Lower lobe of right lung (tissue), 2 donors: ENCODE measurements at places on chromosomes 4 and X. TPM values are rescaled to one million over a fixed set of nuclear protein-coding genes. Genes with fewer than 3 reads are reported as not detected.

Gene MMAA
- 7.8 TPM for total RNA-seq

Gene TEX13D
- not detected for total RNA-seq

Gene ITM2A
- 58.5 TPM for total RNA-seq

Gene GPM6B
- total RNA-seq: 21.6 TPM

Gene TMEM150C
- total RNA-seq: 6.9 TPM

Gene APBB2
- 59.3 TPM for total RNA-seq

Gene CXCL8
- total RNA-seq: 6.2 TPM

Gene C4orf50
- 0.09 TPM for total RNA-seq

Gene TEX13A
- not detected for total RNA-seq

Gene ASB12
- not detected for total RNA-seq

Gene F8A2
- total RNA-seq: not detected

Gene KLHL2
- total RNA-seq: 37.7 TPM

Gene NOX1
- not detected for total RNA-seq

Gene UCP1
- not detected for total RNA-seq

Gene CHRDL1
- 60.6 TPM for total RNA-seq

Gene ARHGAP24
- total RNA-seq: 28.7 TPM

Gene UGT2B17
- total RNA-seq: 0.18 TPM

Gene ARHGAP6
- total RNA-seq: 16.7 TPM

Gene GAB3
- 17.4 TPM for total RNA-seq

Gene MTHFD2L
- 11.0 TPM for total RNA-seq

Gene MAD2L1
- 2.2 TPM for total RNA-seq

Gene ASB5
- not detected for total RNA-seq

Gene TRIM2
- 32.6 TPM for total RNA-seq

Gene WDR19
- 40.1 TPM for total RNA-seq

Gene L1CAM
- total RNA-seq: 1.6 TPM

Gene SSX3
- total RNA-seq: not detected

Gene EXOC1
- total RNA-seq: 35.9 TPM

Gene TMEM271
- not detected for total RNA-seq

Gene DMP1
- not detected for total RNA-seq

Gene ARMCX1
- total RNA-seq: 18.8 TPM

Gene CLCN4
- 13.8 TPM for total RNA-seq

Gene TMPRSS11B
- total RNA-seq: not detected

Gene RPL9
- total RNA-seq: 1,277 TPM

Gene FAM9C
- not detected for total RNA-seq

Gene WDR17
- total RNA-seq: 5.6 TPM

Gene RPS6KA6
- total RNA-seq: 1.9 TPM

Gene AR
- 5.0 TPM for total RNA-seq

Gene LRRC66
- total RNA-seq: 0.21 TPM

Gene BTC
- 2.9 TPM for total RNA-seq
